ENCODE measurements at places on chromosomes 6 and 20.

- no peak for DNase-seq
Measured at GRCh38 chr6:50549026-50549425, 164.3 kb upstream of the TFAP2D start.

DNA sequence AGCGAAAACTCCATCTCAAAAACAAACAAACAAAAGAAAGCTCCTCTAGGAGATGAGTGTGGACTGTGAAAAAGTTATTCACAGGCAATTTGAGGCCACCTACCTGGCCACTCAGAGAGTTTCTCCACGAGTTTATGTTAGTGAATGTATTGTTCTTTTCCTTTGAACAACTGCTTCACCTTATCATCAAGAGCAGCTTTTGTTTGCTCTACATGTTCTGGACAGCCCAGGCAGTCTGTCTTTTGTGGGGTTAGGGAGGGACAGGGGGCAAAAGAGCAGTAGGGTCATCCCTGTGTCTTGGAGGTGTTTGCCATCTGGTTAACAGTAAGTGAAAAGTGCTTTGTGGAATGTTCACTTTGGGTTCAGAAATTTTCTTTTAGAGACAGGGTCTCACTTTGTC, 8.0 kb downstream of the CASS4 start:
- DNase-seq: no peak

DNA sequence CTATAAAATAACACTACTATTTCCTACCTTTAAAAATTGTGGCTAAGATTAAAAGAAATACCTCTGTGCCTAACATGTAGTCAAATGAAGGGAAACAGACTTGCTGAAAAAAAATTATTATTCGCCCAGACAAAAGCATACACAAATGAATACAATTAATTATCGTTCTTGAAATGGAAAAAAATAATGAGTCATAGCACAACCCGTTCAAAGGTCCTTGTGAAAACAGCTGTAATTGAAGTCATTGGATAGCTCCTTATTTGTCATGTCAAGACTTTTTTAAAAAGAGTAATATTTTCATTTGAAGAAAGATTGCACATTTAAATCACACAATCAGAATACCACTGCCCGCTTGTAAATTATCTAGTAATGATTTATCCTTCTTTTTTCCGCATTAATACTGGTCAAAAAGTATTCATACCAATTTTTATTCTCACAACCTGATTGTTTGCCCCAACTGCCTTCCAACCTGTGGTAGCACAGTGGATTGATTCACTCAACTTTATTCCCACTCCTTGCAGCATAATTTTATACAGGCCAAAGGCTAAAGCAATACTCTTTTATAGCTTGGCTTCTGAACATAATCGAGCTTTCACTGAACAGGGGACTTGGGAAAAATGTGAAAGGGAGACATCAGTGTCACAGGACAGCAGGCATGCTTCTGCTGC, 655.2 kb upstream of the MAP3K7 start:
- no peak for DNase-seq

- DNase-seq: no peak
Measured at GRCh38 chr6:39197521-39197920, 31.8 kb downstream of the KCNK5 start.

DNA sequence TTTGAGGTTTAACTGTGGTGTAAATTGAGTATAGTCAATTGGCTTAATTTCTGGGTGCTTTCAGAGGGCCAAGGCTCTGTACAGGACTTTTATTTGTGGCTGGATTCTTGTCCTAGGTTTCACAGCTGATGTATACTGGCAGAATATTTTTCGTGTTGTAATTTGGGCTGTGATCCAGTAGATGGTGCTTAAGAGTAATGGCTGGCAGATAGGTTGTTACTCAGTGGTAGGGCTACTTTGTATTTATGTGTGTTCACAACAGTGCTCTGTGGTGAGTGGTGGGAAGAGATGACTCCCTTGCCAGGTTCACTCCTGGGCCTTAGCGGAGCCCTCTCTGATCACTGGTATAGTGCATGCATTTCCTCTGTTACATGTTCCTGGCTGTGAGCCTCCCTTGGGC, 34.5 kb upstream of the FERMT1 start:
- no peak for DNase-seq

DNA sequence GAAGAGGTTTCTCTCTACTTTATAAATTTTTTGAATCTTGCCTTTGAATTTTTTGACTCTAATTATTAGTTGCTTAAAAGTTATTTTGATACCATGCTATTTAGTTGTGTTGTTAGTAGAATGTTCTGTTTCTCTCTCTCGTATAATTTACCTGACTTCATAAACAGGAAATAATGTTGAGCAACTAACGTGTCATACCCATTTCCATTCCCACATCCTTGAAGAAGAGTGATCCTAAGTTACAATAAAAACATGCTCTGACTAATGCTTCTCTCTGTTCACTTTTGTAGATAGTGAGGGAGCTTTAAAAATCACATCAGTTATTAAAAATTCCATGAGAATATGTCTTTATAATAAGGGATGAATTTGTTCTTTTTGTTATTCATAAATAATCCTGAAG, 69.7 kb downstream of the SAMD5 start:
- DNase-seq: no peak

DNA sequence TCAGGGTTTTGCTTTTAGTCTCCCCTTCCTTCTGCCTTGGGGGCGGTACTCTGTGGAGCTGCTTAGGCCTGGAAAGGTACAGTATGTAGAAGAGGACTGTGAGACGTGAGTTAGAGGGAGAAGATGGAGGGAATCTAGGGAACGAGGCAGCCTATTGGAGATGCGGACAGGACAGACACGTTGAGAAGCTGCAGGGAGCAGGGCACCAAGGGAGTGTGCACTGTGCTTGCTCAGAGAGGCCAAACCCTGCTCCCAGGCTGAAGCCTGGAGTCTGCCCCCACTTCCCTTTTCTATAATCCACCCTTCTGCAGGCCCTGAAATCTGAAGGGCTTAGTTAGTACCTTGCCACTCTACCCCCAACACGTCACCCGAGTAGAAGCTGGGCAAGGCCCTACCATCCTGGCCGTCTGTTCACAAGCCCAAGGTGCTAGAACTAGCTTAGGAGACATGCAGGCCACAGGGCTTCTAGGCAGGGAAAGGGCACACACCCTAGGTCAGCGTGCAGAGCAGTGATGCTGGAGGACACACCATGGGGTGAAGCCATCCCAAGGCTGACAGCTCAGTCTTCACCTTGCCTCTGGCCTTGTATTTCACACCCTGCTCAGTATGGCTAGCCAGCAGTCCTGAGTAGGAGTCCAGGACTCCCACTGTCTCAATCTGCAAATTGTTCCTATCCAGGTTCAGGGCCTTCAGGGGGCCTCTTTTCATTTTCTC, 6.9 kb downstream of the TP53INP2 start:
- DNase-seq: no peak

DNA sequence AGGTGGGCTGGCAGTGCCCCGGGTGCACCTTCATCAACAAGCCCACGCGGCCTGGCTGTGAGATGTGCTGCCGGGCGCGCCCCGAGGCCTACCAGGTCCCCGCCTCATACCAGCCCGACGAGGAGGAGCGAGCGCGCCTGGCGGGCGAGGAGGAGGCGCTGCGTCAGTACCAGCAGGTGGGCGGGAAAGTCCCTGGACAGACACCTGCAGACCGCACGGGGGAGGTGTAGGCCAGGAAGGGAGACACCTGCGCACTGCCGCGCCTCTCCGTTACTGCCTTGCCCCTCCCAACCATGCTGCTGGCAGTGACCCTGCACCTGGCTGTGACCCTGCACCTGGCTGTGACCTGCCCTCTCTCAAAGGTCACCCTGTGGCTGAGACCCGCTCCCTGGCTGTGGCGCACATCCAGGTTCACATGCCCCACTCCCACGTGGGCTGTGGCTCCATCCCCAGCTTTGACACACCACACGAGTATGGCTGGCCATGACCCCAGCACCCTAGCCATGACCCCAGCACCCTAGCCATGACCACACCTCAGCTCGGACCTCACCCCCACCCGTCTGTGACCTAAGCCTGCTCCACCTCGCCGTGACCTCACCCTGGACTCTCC, 11.6 kb downstream of the RBCK1 start:
- DNase-seq: no peak

GRCh38 chr20:44780226-44780625, 30.1 kb downstream of the RIMS4 start:
- DNase-seq: no peak

- no peak for DNase-seq
Measured at GRCh38 chr20:32487381-32487780, 97.8 kb downstream of the NOL4L start.

DNA sequence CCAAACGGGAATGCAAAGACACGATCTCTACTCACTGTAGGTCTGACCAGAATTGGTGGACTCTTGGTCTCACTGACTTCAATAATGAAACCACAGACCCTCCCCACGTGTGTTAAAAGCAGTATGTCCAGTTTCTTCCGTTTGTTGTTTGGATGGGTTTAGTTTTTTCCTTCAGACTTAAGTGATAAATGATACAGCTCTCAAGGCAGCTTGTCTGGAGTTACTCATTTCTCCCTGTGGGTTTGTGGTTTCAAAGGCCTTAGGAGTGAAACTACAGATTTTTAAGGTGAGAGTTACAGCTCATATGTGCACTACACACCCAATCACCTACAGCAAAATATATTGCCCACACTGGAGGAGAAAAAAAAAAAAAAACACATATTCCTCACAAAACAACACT, 86.7 kb upstream of the STMND1 start:
- DNase-seq: peak; percentile 28

- no peak for DNase-seq
Measured at GRCh38 chr6:38846844-38847243, 131.7 kb downstream of the DNAH8 start.

- no peak for DNase-seq
Measured at GRCh38 chr6:97923249-97923648, 640.2 kb upstream of the MMS22L start.

DNA sequence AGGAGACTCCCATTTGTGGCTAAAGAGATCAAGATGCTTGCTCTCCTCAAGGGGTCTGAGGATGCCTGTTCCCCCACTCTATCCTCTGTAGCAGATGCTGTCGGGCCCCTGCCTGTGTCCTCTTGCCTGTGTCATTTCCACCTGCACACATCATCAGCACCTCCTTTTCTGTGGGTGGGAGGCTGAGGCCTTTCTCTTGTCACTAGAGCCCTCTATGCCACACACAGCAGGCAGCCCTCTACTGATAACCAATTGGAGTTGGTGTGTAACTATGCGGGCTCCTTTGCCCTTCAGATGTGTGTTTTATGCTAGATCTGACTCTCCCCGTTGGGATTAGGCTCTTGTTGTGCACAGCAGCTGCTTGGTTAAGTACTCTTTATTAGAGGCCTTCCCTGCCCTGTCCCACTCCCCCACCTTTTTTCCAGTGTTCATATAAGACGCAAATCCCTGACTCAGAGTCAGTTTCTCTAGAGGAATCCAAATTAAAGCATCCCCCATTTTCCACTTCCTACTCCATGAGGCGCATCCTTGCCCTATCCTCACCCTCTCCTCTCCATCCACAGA, 7.7 kb downstream of the TREML2 start:
- DNase-seq: no peak

DNA sequence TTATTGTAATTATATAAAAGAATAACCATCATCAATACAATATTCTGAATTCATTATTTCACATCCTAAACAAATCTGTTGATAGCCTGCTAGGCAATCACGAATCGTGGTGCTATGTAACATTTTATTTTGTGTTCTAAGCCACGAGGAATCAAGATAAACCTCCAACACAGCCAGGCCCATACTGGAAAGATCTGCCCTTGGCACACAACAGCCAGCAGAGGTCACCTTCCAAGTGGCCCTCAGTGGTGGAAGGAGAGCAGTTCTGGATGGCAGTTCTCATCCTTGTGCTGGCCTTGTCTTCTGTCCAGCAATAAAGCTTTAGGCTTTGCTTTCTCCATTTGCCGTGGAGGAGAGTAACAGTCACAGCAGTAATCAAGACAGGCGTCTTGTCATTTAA, 13.2 kb downstream of the ZNF831 start:
- DNase-seq: no peak

GRCh38 chr6:31778999-31779885, 2.1 kb upstream of the VWA7 start:
- DNase-seq: no peak

DNA sequence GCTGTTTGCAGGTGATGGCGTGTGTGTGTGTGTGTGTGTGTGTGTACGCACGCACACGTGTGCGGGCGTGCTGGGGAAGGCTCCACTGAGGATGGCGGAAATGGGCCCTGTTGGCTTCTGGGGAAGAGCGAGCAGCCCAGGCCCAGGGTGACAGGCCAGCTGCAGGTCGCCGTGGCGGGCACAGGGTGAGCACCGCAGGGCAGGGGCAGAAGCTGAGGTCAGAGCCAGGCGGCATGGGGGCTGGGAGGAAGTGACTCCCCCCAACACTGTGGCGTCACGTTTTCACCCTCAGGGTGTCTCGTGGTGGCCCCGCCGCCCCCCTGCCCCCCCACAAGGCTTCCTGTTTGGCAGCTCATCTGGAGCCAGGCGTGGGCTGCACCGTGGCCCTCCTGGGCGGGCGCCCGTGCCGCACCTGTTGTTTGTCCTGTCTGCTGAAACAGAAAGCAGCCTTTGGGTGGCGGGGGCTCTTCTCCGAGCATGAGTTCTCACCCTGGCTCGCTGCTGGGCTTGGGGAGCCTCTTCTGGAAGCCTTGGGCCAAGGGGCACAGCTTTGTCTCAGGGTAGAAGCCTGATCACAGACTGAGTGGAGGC, 7.1 kb downstream of the RBM38 start:
- DNase-seq: peak; percentile 93

- no peak for DNase-seq
Measured at GRCh38 chr6:124978451-124979293, 16.4 kb downstream of the RNF217 start.

GRCh38 chr6:137351890-137352289, 132.7 kb upstream of the IFNGR1 start:
- no peak for DNase-seq

DNA sequence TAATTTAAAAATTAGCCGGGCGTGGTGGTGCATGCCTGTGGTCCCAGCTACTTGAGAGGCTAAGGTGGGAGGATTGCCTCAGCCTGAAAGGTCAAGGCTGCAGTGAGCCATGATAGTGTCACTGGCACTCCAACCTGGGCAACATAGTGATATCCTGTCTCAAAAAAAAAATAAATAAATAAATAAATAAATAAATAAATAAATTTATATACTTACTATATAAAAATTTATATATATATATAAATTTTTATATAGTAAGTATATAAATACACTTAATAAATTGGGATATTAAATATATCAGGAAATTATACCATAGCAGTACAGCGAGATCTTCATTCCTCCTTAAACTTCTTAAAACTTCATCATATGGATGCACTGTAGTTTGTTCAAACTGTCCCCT, 23.0 kb upstream of the IPCEF1 start:
- DNase-seq: no peak

GRCh38 chr6:19845266-19846041, 8.3 kb downstream of the ID4 start:
- DNase-seq: no peak

DNA sequence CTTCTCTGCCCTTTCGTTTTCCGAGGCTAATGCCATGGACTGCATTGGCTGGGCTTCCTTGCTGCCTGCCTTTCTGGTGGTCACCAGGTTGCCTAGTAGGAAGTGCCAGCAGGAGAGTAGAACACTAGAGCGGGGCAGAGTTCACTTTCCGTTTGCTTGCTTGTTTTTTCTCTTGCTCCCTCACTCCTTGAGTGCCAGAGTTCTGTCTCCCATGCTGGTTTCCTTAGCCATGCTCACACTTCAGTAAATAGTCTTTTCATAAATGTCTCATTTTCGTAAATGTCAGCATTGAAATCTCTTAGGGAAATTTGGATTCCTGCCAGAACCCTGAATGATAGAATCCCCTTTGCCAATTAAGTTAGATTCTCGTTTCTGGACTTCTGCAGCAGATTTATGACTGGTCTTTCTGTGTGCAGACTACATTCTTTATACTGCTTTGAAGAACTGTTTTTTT, 63.9 kb downstream of the FAM83B start:
- DNase-seq: no peak

All from CD4-positive, alpha-beta T cell treated with Interleukin-6 at 100 ng/mL for 8 hours (primary cell).